ENCODE measurements at places on chromosomes 4 and X. TPM values are rescaled to one million over a fixed set of nuclear protein-coding genes. Genes with fewer than 3 reads are reported as not detected.

Gene SAT1
- total RNA-seq, result 55.8 TPM

Gene TMSB15B
- total RNA-seq, result 11.4 TPM

Gene RPA4
- not detected for total RNA-seq

Gene P2RY10
- total RNA-seq, result not detected

Gene F8A1
- total RNA-seq, result 30.2 TPM

Gene SLC4A4
- 1.1 TPM for total RNA-seq

Gene PABPC5
- 1.7 TPM for total RNA-seq

Gene TBC1D8B
- total RNA-seq, result 5.8 TPM

Gene FMR1NB
- not detected for total RNA-seq

Gene MAGEC1
- total RNA-seq, result not detected

Gene VCX3A
- 0.25 TPM for total RNA-seq

Gene SNCA
- total RNA-seq, result 15.0 TPM

Gene LAMTOR3
- 25.5 TPM for total RNA-seq

Gene FGFR3
- total RNA-seq, result 18.2 TPM

Gene DGAT2L6
- not detected for total RNA-seq

Gene KLF8
- total RNA-seq, result 11.4 TPM

Gene TLR8
- not detected for total RNA-seq

Gene PABPC1L2A
- total RNA-seq, result 0.83 TPM

Gene UGT2B17
- total RNA-seq, result 0.14 TPM

Gene OTC
- total RNA-seq, result not detected

Gene SMARCA1
- total RNA-seq, result 57.3 TPM

Data from WTC11 (cell line).